Posterior cingulate gyrus (tissue), 11 donors: ENCODE measurements at places on chromosomes 13 and 19.

DNA sequence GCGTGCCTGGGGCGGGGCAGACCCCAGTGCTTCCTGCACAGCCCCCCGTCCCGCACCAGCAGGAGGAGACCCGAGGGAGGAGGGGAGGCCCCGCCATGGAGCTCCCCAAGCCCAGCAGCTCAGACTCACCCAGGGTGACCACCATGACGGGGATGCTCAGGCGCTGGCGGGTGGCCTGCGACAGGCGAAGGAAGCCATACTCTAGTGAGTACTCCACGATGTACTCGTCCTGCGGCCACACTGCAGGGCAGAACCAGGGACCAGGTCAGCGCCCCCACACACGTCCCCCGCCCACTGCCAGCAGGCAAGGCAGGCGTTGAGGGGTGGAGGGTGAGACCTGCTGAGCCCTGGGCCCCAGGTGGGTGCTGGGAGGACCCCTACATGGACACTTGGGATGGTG lies 8.6 kb downstream of the TMEM259 start:
- no peak for DNase-seq

DNA sequence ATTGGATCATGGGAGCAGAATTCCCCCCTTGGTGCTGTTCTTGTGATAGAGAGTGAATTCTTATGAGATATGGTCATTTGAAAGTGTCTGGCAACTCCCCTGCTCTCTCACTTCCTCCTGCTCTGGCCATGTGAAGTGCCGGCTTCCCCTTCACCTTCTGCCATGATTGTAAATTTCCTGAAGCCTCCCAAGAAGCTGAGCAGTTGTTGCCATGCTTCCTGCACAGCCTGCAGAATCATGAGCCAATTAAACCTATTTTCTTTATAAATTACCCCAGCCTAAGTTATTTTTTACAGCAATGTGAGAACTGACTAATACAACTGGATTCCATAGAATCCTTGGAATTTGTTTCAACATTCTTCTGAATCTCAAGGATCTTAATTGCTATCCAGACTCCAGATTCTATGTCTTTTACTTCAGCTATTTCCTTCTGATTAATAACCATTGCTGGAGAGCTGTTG lies 328.1 kb downstream of the SLITRK5 start:
- DNase-seq, result no peak

DNA sequence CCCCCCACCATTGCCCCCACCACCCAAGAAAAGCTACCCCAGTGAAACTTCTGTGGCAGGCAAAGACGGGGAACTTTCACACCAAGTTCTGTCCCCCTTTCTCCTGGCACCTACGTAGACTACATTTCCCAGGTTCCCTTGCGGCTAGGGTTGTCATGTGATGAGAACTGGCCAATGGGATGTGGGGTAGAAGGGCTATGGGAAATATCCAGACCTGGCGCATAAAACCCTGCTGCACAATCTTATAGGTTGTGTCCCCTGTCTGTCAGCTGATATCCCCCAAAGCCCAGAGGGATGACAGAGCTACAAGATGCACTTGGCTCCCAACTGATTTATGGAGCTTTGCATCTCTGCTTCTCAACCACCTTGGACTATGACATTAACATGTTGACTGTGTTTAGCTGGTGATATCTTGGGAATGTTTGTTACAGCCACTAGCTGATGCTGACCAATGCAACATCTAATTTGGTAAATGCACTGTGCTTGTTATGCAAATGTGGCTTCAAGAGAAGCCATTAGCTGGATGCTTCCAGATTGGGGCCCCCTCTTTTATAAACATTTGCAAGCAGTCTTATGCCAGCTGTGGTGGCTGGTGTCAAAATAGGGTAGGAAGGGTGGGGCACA lies 6.1 kb downstream of the SH2D3A start:
- no peak for DNase-seq

- no peak for DNase-seq
Measured at GRCh38 chr13:114119196-114119595, 13.2 kb downstream of the RASA3 start.

GRCh38 chr13:29802621-29803020 lies 47.8 kb downstream of the UBL3 start:
- DNase-seq, result no peak

DNA sequence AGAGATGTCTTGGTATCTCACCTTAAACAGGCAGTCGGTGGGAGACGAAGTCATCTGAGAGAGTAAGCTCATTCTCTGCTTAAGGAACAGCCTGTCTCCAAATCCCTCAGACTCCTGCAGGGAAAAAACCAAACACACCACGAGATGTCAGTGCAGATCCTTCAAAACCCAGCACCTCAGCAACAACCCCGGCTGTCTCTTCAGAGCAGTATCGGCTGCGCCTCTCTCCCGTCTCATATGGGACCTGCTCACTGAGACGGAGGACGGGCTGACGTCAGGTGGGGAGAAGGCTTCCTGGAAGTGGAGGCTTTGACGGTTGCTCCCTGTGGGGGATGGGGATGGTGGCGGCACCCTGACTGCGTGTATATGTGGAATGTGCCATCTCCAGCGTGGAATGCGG lies 43.6 kb downstream of the ANKRD27 start:
- DNase-seq, result no peak

DNA sequence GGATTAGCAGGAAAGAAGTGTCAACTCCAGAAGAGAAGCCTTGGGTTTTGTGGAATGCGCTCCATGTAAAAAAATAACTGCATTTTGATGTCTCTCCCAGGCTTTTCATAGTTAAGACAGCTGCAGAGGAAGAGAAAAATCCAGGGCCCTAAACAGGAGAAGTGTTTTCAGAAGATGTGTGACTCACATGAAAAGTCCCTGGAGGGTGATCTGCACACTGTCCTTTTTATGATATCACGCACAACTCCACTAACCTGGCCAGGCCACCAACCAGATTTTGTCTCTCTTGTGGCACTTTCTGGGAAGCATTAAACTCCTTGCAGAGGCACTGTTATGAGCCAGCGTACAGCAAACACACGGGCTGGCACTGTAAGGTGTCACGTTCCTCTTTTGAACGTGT lies 267.3 kb downstream of the FGF9 start:
- DNase-seq, result no peak

- peak; percentile 84 for DNase-seq
Measured at GRCh38 chr19:38543807-38544568, 73.8 kb downstream of the MAP4K1 start.

GRCh38 chr13:27200413-27201070 lies 28.9 kb upstream of the USP12 start:
- DNase-seq, result no peak

DNA sequence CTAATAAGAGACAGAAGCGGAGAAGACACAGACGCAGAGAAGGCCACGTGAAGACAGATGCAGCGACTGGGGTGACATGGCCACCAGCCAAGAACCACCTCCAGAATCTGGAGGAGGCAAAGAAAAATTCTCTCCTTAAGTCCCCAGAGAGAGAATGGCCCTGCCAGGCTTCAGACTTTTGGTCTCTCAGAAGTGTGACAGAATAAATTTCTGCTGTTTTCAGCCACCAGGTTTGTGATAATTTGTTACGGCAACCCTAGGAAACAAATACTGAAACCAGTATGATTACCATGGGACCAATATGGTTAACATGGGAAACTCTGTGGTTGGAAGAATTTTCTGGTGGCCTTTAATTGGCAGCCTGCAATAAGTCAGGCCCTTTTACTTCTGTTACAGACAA lies 63.9 kb upstream of the DOCK9 start:
- no peak for DNase-seq

DNA sequence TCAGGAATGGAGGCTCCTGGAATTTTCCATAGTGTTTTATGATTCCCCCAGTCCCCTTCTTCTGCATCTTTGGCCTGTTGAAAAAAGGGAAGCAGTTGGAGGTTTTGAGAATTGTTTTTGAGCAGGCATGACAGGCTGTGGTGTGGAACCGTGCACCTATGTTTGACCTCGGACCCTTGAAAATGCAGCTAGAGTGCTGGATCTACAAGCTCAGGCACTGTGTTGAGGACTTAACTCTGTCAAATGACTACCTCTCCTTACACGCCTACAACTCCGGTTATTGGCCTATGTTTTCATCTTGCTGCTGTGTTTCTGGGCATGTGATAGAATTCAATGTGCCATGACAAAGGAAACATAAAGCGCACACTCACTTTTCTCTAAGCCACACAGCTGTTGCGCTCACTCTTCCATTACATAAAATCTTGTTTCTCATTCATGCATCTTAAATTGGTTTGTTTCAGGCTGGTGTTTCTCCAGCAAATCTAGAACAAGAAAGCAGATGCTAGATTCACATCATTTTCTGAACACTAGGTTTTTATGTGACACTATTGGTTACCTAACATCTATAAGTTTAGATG lies 616.6 kb downstream of the FGF9 start:
- DNase-seq, result no peak

GRCh38 chr13:72458701-72459100 lies 268.7 kb downstream of the MZT1 start:
- DNase-seq, result no peak

DNA sequence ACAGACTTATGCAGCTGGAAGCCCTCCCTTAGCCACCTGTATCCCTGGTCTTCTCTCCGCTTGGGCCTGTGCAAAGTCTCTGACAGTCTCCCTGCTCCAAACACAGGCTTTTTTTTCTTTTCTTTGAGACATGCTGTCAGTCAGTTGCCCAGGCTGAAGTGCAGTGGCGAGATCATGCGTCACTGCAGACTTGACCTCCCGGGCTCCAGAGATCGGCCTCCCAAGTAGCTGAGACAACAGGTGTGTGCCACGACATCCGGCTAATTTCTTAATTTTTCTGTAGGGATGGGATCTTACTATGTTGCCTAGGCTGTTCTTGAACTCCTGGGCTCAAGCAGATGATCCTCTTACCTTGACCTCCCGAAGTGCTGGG lies 1.6 kb downstream of the MZF1 start:
- no peak for DNase-seq

- DNase-seq, result no peak
Measured at GRCh38 chr13:94656176-94656575, 54.5 kb downstream of the GPR180 start.

GRCh38 chr13:37427843-37428494 lies 170.6 kb downstream of the POSTN start:
- no peak for DNase-seq

GRCh38 chr13:110197026-110197425 lies 109.9 kb downstream of the COL4A1 start:
- DNase-seq, result no peak

GRCh38 chr13:79194272-79194671 lies 211.8 kb downstream of the RBM26 start:
- DNase-seq, result no peak

- no peak for DNase-seq
Measured at GRCh38 chr19:36128392-36128736, 11.5 kb upstream of the CAPNS1 start.

- DNase-seq, result no peak
Measured at GRCh38 chr13:49256841-49257240, 9.1 kb downstream of the CDADC1 start.

DNA sequence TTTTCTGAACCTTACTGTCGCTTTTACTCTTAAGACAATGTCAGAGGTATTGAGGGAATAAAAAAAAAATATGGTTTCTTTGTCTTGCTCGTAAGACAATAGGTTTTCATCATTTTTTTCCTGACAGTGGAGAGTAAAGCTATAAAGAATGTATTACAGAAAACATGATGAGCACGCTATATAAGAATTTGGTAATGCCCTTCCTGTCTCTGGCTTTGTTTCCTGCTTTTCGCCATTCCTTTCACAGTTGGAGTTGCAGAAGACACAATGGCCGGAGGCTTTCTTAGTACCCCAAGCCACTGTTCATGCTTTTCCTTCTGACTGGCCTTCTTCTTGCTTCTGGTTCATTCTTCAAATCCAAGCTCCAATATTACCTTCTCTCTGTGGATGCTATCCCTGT lies 101.0 kb upstream of the DACH1 start:
- DNase-seq, result no peak

GRCh38 chr13:34733721-34734120 lies 208.3 kb upstream of the NBEA start:
- DNase-seq, result no peak

DNA sequence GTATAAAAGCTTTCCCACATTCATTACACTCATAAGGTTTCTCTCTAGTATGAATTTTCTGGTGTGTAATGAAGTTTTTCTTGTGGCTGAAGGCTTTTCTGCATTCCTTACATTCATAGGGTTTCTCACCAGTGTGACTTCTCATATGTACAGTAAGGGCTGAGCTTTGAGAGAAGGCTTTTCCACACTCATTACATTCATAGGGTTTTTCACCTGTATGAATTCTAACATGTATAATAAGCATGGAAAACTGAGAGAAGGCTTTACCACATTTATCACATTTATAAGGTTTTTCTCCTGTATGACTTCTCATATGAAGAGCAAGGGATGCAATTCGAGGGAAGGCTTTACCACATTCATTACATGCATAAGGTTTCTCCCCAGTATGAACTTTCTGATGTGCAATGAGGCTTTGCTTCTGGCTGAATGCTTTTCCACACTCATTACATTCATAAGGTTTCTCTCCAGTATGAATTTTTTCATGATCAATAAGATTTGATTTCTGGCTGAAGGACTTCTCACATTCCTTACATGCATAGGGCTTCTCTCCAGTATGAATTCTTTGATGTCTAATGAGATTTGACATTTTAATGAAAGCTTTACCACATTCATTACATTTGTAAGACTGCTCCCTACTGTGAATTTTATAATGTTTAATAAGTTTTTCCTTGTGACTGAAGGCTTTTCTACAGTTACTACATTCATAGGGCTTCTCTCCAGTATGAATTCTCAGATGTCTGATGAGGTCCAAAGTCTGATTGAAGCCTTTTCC lies 42.6 kb downstream of the ZNF527 start:
- no peak for DNase-seq

- no peak for DNase-seq
Measured at GRCh38 chr19:36876993-36877938, 26.6 kb downstream of the ZNF345 start.

- no peak for DNase-seq
Measured at GRCh38 chr13:71323266-71323665, 543.7 kb downstream of the DACH1 start.

DNA sequence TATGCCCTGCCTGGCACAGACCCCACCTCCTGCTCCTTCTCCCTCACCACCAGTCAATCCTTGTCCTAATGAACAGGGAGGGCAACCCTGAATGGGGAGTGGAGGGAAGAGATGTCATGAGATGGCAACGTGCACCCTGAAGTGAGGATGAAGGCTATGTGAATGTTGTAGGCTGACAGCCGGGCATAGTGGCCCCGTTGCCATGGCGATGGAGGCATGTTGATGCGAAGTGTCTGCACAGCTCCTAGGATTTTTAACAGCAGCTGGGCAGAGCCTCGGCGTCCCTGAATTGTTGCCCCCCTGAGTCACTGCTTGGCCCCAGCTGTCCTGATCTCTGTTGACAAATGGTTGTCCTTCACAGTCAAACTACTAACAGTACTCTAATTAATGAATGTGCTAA lies 4.8 kb upstream of the ALOX5AP start:
- DNase-seq, result peak; percentile 91

GRCh38 chr13:90375851-90376250 lies 971.6 kb upstream of the MIR17HG start:
- no peak for DNase-seq

DNA sequence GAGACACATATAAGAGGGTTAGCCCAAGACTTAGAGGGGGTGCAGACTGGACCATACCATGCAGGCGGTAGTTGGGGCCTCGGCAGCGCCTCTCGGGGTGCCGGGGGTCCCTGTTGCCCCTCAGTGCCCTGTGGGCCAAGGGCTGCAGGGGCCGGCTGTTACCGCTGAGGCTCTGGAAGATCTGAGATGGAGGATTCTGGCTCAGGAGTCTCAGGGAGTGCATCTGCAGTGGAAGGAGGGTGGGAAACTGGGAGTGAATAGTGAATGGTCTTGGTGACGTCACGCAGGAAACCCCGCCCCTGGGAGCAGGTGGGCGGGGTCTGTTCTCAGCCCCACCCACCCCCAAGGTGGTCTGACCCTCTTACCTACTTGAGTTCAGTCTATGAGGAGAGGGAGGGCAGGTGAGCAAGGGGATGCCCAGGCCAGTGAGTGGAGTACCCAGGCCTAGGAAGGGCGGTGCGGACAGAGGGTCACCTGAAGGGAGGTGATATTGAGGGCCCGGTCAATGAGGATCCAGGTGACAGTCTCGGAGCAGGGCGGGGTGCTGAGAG lies 1.7 kb upstream of the DBP start:
- no peak for DNase-seq
